Omental fat pad (tissue), 4 donors: ENCODE measurements at places on chromosomes 4 and X. TPM values are rescaled to one million over a fixed set of nuclear protein-coding genes. Genes with fewer than 3 reads are reported as not detected.

DNA sequence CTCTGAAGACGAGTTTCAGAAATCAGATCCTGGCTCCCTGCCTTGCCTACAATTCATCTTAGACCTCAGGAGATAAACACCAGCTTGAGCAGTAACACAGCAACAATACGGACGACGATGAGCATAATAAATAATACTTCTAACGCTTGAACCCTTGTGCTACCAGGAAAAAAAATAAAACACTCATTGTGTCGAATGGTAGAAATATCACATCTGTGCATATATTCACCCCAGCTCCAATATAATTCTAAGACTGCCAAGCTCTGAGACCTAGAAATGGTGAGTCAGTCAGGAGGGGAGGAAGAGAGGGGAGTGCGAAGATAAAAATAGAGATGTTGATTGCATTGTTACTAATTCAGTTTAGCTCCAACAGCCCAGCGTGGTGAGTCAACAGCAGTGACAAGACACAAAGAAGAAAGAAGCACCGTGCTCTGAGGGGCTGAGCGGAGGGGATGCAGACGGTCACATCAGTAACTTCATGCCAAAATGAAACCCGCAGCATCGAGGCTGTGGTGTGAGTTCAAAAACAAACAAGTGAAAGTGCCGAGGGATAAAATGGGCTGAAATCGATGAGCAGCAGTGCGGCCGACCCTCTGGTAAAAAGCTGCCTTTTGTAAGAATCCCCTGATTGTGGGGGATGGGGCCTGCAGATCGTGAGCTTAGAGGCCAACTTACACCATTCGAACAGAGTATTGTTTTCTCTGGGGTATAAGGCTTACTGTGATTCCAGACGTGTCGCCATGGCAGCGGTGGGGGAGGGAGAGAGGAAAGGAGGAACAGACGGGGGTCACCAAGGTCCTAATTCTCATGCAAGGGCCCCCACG, 150.4 kb downstream of the MGST2 start:
- DNase-seq, result peak; percentile 55

GRCh38 chr4:78609580-78609979, 58.0 kb downstream of the ANXA3 start:
- no peak for DNase-seq

The SMIM9 gene
- total RNA-seq, result not detected

- no peak for DNase-seq
These were observed 83.8 kb downstream of the SMARCA5 start for GRCh38 chr4:143597276-143597675.

DNA sequence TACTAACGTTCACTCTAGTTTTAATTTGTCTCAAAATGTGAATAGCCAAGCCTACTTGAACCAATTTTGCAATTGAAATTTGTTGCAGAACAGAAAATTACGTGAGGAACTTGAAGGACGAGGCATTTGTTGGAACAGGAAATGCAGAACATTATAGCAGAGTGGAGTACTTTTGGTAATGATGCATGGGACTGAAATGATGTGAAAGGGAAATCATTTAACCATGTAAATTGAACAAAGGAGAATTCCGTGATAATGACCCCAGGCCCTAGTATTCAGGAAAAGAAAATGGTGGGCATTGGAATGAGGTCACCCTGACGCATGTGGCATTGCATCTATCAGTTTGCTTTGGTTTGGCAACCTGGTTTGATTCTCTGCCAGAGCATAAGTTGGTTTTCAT, 44.9 kb upstream of the BEND4 start:
- DNase-seq, result no peak

The LDB2 gene
- total RNA-seq, result 33.9 TPM

GRCh38 chr4:6333301-6334202, 63.9 kb downstream of the WFS1 start:
- DNase-seq, result no peak

The HSFX2 gene
- 0.63 TPM for total RNA-seq

The ZCCHC4 gene
- total RNA-seq, result 12.9 TPM

- DNase-seq, result no peak
These were observed 29.2 kb downstream of the CLRN2 start for GRCh38 chr4:17544205-17544604.

The TIMM8A gene
- total RNA-seq, result 5.6 TPM

- DNase-seq, result no peak
These were observed 41.2 kb upstream of the PDGFC start for GRCh38 chr4:157012781-157013180.

The SAGE1 gene
- not detected for total RNA-seq

The SLITRK2 gene
- total RNA-seq, result not detected

The PLXNB3 gene
- total RNA-seq, result 13.2 TPM

DNA sequence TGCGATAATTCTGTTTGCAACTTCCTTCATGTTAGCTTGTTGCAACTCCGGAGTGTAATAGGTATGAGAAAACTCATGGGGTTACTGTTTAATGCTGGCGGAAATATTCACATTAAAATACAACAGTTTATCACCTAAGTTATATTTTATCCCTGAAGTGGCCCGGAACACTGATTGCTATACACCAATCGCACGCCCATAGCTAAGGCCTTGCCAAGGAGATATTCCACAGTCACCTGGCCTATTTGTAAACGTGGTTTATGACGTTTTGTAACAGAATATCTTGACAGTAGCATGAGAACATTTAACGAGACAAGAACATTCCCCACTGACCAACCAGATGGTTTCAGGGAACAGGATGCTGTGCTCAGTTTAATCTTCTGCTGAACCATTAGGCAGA, 23.2 kb upstream of the FAM90A26 start:
- no peak for DNase-seq

GRCh38 chr4:159013692-159014091, 89.2 kb upstream of the RAPGEF2 start:
- DNase-seq, result no peak

GRCh38 chrX:113551919-113552318, 711.3 kb upstream of the AMOT start:
- DNase-seq, result no peak
